T1000 (cell line): ENCODE measurements at places on chromosomes 5 and 9.

GRCh38 chr5:141186897-141187512 lies at the start of gene PCDHB9:
Gene PCDHB9, plus strand, starts transcription at chr5:141187161. Its CDS starts 158 bp downstream, at chr5:141187319.
- no peak for DNase-seq

- DNase-seq = no peak
Measured at GRCh38 chr5:40685976-40686486, 6.3 kb downstream of the PTGER4 start.

DNA sequence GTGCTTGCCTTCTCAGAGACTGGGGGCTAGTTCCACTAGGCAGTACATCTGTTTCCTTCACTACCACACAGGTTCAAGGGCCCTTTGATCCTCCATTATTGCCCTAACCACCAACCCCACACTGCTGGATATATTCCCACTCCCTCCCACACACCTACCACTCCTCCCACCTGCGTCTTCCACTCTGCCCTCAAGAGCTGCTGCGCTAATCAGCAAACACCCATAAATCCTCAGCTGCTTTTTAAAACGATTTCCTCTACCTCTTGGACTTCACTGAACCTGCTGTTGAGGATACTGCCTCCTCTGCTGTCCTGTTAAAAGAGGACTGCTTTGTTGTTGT lies 120.9 kb downstream of the MAPKAP1 start:
- no peak for DNase-seq

- DNase-seq = no peak
Measured at GRCh38 chr5:150624334-150625163, 15.9 kb upstream of the SYNPO start.

GRCh38 chr5:172090976-172091547 lies 84.6 kb upstream of the FBXW11 start:
- DNase-seq = no peak

GRCh38 chr5:126544087-126544740 lies 50.8 kb downstream of the ALDH7A1 start:
- no peak for DNase-seq

GRCh38 chr9:31587146-31587545 lies 797.3 kb upstream of the ACO1 start:
- DNase-seq = no peak
